ENCODE measurements at places on chromosomes 7 and 10. TPM values are rescaled to one million over a fixed set of nuclear protein-coding genes. Genes with fewer than 3 reads are reported as not detected.

The GTF2IRD2 gene
- 1.6 TPM for total RNA-seq

The ZNF25 gene
- total RNA-seq: 3.2 TPM

The VGF gene
- total RNA-seq: 0.08 TPM

The FAM241B gene
- total RNA-seq: 2.9 TPM

The NKX2-3 gene
- total RNA-seq: not detected

The RADIL gene
- total RNA-seq: not detected

The MCM10 gene
- total RNA-seq: 14.6 TPM

The CCL24 gene
- not detected for total RNA-seq
